Right forelimb (tissue), 1 donor: ENCODE measurements at places on chromosomes 13 and 19.

DNA sequence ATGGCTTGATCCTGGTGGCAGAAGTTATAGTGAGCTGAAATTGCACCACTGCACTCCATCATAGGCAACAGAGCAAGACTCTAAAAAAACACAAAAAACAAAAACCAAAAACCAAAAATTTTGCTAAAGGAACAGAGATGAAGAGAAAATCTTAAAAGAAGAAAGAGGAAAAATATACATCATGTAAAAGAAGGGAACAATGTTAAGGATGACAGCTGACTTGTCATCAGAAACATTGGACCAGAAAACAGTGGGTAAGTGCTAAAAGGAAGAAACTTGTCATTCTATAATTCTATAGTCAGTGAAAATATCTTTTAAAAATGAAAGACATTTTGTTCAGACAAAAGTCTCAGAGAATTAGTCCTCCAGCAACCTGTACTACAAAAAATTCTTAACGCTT, 93.8 kb downstream of the WASF3 start:
- no peak for DNase-seq

GRCh38 chr19:33207040-33207620, 13.0 kb downstream of the LRP3 start:
- DNase-seq = no peak

GRCh38 chr19:17475541-17476115, 5.3 kb downstream of the SLC27A1 start:
- DNase-seq = peak; percentile 78

DNA sequence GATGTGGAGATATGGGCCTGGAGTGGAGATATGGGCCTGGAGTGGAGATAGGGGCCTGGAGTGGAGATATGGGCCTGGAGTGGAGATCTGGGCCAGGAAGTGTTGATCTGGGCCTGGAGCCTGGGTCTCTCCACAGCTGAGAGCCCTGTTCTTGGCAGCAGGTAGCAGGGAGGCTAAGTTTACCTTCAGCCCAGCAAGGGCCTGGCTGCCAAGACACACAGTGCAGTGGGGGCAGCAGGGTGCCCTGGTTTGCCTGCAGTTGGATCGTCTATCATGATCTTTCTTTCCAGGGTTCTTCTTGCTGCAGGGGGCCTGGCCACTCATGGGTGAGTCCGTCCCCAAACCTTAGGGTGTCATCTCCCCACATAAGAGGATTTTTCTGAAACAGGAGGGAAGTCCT, 687 bp downstream of the KIR3DL2 start:
- no peak for DNase-seq

DNA sequence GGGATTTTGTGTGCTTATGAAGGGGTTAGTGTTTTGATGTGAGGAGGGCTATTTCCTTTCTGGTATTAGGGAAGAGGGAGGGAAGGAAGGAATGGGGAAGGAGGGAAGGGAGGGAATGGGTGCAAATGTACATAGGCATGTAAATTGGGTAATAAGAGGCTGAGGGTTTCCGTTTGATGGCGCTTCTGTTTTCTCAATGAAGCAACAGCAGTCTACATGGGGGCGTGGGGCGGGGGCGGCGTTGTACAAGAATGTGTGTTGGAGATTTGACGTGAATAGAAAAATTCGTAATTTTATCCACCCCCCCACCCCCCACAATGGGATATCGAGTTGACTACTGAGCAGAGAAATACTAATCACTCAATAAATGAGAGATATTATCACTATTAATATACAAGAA, 52.5 kb downstream of the PDS5B start:
- DNase-seq = no peak

GRCh38 chr19:38429055-38429810, 3.2 kb upstream of the RASGRP4 start:
- no peak for DNase-seq

GRCh38 chr19:56988299-56988698, 131.5 kb upstream of the USP29 start:
- DNase-seq = no peak

DNA sequence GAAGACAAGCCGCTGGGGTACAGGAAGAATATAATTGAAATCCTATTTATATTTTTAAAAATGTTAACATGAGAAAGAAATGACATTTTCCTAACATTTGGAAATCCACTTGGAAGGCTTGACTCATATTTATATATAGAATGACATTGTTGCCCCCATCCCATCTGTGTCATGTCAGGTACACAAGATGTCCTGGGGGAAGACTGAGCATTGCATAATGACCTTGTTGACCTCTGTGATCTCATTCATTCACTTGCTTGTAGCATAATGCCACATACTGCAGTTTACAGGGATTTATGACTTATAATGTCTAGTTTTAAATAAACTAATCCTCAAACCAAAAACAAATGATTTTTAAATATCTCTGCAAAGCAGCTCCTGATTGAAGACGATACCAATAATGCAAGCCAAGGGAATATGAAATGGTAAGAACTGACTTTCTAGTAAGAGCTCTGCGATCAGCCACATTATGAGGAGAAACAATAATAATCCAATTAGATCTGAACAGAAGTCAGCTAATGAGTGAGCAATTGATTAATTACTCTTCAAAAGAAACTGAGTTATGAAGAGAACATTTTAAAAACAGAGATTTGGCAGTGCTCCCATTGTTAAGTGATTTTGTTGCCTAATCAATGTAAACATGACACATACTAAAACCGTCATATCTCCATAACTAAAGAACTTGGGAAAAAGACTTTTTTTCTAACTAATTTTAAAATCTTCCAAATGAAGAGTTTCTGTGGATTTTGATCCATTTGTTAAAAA, 21.2 kb upstream of the VWA8 start:
- DNase-seq = no peak

GRCh38 chr13:114235697-114236096, 1.0 kb downstream of the CDC16 start:
- no peak for DNase-seq

DNA sequence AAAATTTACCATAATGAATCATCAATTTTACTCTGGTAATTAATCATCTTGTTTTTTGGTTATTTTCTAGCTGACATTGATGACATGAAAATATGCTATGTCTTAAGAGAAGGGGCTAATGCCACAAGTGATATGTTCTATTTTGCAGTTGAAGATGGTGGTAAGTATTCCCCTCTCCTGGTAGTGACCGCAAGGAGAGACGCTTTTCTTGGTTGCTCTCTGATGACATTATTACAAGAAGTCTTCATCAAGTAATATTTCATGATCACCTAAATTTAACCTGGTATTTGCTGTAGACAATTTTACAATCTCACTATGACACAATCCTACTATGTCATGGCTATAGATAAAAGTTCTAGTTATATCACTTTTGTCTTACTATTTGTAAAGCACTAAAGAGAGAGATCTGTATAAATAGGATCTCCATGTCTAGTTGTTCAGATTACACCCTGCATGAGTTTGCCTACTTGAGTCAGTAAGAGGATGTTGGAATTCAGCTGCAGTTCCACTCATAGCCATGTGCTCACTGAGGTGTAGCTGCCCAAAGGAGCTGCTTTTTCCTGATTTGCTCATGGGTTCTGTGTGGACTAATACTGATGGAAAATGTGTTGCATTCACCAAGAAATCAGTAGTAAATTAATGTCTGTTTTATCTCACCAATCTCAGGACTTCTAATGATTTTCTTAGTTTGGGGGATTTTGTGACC, 10.9 kb downstream of the FREM2 start:
- DNase-seq = no peak

DNA sequence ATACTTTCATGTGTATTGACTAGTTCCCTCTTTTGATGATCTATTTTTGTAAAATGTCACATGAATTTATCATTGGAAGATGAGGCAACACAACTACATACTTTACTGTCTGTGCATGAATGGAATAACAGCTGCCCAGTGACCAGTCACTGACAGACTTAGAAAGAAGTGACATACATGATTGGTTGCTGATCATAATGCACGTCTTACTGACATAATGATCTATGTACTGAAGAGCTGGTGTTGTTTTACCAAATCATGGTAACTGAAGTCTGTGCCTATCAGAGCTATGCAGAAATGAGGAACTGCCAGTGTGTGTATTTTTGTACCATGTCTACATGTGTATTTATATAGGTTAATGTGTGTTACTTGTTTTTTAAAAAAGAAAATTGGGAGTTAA, 26.5 kb downstream of the GPR18 start:
- no peak for DNase-seq

GRCh38 chr13:113060557-113061270, 44.9 kb upstream of the F7 start:
- DNase-seq = no peak

DNA sequence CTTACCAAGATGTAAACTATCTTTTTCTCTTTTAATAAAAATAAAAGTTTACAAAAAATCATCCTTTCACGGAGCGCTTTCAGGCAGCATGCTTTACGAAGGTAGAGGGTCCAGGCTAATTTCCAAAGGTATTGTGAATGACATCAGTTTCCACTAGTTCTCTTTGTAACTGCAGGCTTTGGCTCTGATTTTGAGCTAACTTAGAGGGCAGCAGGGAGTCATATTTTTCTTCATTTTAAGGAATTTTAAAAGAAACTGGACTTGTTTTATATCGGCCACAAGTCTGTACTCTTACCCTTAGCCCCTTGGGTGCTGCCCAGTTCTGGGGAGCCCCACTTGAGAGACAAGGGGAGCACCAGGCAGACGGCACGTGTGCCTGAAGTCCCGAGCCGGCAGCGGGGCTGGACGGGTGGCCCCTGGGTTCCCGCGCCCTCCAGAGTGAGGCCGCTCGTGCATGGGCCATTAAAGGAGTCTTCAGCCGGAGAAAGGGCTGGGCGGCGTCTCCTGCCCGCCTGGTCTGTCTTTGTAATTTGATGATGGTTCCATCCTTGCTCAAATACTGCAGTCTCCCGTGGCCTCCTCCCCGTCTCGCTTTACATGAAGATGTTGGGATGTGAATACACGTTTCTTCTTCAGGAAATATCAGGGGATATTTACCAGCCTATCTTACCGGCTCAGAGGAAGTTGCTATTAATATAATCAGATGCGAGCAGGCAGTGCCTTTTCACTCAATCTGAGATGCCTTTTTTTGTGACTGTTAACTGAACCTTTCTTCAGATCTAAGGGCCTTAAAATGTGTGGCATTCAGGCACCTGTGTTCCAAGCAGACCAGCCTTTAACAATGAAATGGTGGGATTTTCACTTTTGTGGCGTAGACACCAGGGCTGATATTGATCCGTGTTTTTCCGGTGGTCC, 67.4 kb downstream of the GGACT start:
- DNase-seq = peak; percentile 45

- no peak for DNase-seq
These were observed 336.3 kb downstream of the UQCRFS1 start for GRCh38 chr19:28876609-28877123.

DNA sequence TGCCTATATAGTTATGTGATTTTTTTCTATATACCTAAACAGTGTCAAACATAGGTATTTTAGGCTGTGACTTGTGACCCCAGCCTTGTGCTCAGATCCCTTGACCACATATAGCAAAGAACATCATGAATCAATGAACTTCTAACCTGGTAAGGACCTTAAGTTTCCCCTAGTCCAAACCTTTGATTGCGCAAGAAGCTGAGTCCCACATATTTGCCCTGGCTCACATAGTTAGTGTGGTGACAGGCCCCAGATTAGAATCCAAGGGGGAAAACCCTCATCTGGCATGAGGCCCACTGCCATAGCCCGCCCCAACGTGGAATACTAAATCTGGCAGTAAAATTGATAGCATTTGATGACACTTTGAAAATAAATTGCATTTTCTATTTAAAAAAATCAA, 171.8 kb downstream of the MZT1 start:
- DNase-seq = no peak

GRCh38 chr19:42531313-42531712, 3.0 kb upstream of the CEACAM1 start:
- DNase-seq = no peak

- DNase-seq = no peak
These were observed 11.2 kb upstream of the KLF12 start for GRCh38 chr13:74145249-74145975.
